CD4-positive, alpha-beta T cell treated with Interleukin-6 at 100 ng/mL for 8 hours (primary cell): ENCODE measurements at places on chromosomes 4 and X.

GRCh38 chr4:148958317-148958716 lies 516.1 kb upstream of the NR3C2 start:
- DNase-seq = no peak

GRCh38 chr4:165520086-165520485 lies 141.3 kb downstream of the CPE start:
- no peak for DNase-seq

GRCh38 chr4:187125062-187125461 lies 401.4 kb upstream of the FAT1 start:
- no peak for DNase-seq

- DNase-seq = no peak
Measured at GRCh38 chr4:102497986-102498385, 3.2 kb upstream of the NFKB1 start.

- no peak for DNase-seq
Measured at GRCh38 chrX:115560978-115561604, at the start of gene PLS3. Gene PLS3, plus strand, starts transcription at chrX:115561174. Its CDS starts 49,077 bp downstream, at chrX:115610251.

DNA sequence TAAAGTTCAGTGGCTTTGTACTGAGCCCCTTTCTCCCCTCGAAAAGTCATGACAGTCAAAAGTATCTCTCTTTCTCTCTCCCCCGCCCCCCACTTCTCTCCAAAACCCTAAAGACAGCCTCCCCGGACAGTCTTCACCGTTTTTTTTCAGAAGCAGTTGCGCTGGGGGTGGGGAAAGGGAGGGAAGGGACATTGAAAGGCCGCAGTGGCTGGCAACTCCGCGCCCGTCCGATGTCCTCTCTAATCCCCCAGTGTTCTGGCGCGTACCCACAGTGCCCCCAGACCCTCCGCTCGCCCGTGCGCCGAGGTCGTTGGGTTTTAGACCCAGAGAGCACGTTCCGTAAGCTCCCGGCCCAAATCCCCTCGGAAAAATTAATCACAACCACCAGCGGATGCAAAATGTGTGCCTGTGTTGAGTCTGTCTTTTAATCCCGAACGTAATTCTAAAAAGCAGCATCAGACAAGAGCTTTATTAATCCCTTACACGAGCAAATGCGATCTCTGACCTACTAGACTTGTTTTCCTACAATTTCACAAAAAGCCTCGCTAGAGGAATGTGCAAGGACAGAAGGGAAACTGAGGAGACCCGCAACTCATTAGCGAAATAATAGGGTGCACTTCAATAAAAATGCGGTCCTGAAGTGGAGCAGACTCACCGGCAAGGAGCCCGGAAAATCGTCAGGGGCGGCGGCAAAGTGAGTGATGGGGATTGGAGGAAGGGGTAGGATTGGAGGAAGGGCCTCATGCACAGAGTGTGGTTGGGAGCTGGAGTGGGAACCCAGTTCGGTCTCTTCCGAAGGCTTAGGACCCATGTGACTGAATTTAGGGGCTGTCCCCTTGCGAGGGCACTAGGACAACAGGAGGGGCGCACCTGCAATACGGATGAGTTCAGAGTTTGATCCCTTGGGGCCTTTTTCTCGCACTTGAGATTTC lies 12.2 kb upstream of the PRDM8 start:
- DNase-seq = peak; percentile 13

- no peak for DNase-seq
Measured at GRCh38 chrX:32195611-32196010, 1015.7 kb downstream of the DMD start.

DNA sequence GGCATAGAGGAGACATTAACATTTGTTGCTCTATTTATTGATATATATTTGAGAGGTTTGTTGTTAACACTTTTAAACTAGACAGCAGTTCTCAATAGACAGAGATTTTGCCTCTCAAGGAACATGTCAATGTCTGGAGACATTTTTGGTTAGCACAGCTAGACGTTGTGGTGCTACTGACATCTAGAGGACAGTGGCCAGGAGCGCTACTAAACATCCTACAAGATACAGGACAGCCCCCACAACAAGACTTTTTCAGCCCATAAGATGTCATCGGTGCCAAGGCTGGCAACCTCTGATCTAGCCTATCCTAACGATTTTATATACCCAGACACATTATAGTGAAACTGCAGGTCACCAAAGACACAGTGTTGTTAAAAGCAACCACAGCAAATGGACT lies 18.4 kb upstream of the CTSO start:
- DNase-seq = no peak

GRCh38 chr4:66223068-66223703 lies 552.9 kb upstream of the EPHA5 start:
- no peak for DNase-seq

GRCh38 chr4:1859389-1859753 lies 3.4 kb upstream of the LETM1 start:
- DNase-seq = no peak

GRCh38 chr4:168630445-168631187 lies 133.8 kb downstream of the PALLD start:
- no peak for DNase-seq
